ENCODE measurements at places on chromosomes 4 and X.

GRCh38 chr4:122775987-122776836 lies 43.7 kb downstream of the BBS12 start:
- DNase-seq: no peak

GRCh38 chr4:73589261-73589847 lies 30.9 kb downstream of the RASSF6 start:
- peak; percentile 61 for DNase-seq

DNA sequence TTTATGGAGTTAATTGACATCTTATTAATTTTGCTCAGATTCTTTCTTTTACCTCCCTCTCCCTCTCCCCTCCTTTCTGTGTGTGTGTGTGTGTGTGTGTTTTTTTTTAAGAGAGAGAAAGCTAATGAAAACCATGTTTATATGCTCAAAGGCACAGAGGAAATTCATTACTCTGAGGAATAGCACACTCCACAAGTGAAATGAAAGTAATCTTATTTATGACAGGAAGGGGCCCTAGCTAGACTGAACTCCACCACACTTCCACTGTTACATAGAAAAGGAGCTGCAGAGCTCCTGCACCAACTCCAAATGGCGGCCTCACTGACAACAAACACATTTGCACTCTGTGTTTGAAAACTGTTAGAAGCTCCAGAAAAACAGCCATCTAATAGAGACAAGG lies 150.6 kb downstream of the RASL11B start:
- DNase-seq: peak; percentile 14

DNA sequence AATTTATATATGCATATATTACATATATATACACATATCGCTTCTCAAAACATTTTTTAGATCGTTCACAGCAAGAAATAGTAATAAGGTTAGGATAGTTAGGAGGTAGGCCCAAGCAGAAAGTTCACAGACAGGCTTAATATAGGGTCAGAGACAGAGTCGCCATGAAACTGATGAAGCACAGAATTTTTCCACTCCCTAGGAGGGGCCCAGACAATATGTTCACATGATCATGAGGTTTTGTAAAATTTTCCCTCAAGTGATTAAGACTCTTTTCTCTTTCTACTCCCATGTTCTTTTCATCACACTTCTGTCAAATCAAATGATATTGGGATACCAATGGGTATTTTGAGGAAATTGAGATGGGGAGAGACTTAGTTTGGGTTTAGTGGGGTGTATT lies 5.2 kb upstream of the ENAM start:
- no peak for DNase-seq

- peak; percentile 28 for DNase-seq
These were observed 244.3 kb downstream of the CBR4 start for GRCh38 chr4:168765726-168766125.

- no peak for DNase-seq
These were observed 399.5 kb downstream of the NKX6-1 start for GRCh38 chr4:84099599-84099998.

GRCh38 chrX:149151805-149152757 lies 353.0 kb downstream of the IDS start:
- DNase-seq: no peak

GRCh38 chr4:156771171-156771837 lies 200.3 kb downstream of the PDGFC start:
- DNase-seq: peak; percentile 62

- no peak for DNase-seq
These were observed 39.9 kb downstream of the DCX start for GRCh38 chrX:111372086-111372485.

GRCh38 chrX:130120746-130121504 lies 10.6 kb upstream of the ELF4 start:
- peak; percentile 80 for DNase-seq

DNA sequence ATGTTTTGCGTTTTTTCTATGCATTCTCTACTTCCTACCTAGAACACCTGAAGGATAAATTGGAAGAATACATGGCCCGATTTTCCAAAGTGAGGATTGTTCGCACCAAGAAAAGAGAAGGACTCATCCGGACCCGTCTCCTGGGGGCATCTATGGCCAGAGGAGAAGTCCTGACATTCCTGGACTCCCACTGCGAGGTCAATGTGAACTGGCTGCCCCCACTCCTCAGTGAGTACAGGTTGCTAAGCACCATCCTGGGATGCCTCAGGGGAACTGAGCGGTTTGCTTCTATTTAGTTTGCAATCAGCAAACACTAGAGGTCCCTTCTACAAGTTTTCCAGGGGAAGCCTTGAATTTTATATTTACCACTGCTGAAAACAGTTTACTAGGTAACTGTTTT lies 359.3 kb upstream of the GALNT7 start:
- DNase-seq: no peak

GRCh38 chr4:140163029-140163810 lies 9.2 kb upstream of the MAML3 start:
- peak; percentile 6 for DNase-seq

- no peak for DNase-seq
These were observed 988.4 kb upstream of the TENM3 start for GRCh38 chr4:181254771-181255170.

DNA sequence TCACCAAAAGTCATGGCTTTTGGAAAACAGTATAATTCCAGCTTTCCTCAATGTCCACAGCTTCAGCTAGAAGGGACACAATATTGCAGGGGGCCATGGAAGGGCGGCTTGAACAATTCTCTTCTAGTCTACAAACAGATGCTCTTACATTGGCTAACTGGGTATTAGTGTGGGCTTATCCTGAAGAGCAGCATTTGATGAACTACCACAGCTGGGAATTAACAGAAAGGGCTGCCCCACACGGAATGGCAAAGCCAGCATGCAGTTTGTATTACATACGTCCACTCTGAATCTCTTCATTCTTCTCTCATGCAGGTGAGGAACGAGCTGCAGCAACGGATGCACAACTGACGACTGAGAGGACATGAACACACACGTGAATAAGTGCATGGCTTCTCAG lies 13.0 kb upstream of the PDCL2 start:
- DNase-seq: no peak

- DNase-seq: peak; percentile 80
These were observed 7.1 kb downstream of the NHSL2 start for GRCh38 chrX:71917621-71918343.

GRCh38 chrX:10697616-10698317 lies 77.4 kb upstream of the MID1 start:
- no peak for DNase-seq

DNA sequence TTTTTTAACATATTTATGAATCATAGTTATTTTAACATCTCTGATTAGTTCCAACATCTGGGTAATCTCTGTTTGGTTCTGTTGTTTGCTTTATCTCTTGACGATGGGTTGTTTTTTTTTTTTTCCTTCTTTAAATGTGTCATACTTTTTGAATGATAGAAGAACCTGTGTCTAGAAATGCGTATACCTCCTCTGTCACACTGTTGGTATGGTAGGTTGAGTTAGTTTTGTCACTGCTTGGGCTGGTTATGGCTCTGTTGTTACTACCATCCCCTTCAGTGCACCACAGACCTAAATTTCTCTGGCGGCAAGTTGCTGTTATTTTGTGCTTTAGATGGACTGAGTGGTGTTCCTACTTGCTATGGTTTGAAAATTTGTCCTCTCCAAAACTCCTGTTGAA lies 16.8 kb downstream of the STIM2 start:
- DNase-seq: no peak

DNA sequence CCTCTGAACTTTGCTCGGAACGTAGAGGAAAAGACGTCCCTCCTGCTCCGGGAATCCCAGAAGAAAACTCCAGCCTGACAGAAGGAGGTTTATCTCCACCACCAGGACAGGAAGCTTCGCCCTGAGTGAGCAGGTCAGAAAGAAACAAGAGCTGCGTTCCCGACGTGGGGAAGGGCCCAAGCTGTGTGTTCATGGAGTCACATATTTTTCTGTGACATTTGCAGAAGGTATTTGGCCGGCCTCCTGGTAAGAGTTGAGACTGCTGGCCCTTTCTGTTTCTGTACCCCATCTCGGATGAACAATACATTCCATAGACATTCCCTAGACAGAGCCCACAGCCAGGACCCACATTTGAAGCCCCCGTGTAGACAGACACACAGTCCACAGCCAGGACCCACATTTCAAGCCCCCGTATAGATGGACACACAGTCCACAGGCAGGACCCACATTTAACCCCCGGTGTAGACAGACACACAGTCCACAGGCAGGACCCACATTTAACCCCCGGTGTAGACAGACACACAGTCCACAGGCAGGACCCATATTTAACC lies 230.8 kb downstream of the SHOX start:
- DNase-seq: no peak

GRCh38 chr4:160716551-160716950 lies 1447.2 kb downstream of the FSTL5 start:
- DNase-seq: peak; percentile 4

GRCh38 chr4:140343303-140343702 lies 30.1 kb upstream of the SCOC start:
- peak; percentile 4 for DNase-seq

GRCh38 chr4:122689972-122690371 lies 42.5 kb upstream of the BBS12 start:
- DNase-seq: no peak

DNA sequence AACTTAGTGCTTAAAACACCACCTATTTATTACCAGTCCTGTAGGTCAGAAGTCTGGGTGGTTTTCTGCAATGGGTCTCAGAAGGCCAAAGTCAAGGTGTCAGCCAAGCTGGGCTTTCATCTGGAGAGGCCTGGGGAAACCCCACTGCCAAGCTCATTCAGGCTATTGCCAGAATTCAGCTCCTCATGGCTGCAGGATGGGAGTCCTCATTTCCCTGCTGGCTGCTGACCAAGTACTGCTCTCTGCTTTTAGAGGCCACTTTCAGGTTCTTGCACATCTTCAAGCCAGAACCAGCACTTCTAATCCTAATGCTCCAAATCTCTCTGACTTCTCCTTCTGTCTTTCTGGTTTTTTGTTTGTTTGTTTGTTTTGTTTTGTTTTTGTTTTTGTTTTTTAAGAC lies 109.3 kb downstream of the BCOR start:
- DNase-seq: no peak

DNA sequence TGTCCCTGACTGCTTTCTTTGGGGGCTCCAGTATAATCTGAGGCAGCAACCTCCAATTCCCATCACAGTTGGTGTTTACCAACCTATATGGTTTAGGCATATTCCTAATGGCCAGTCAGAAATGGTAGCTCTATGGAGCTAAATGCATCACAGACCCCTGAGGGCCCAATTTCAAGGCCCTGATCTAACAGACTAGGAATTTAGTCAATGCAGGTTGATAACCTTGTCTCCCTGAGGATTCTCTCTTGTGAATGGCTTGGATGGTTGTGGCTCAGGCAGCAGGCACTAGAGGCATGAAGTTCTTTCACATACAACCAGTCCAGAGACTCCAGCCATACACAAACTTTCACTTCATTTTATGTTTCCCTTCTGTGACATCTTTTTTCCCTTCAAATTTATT lies 59.4 kb downstream of the TMPRSS11F start:
- no peak for DNase-seq

DNA sequence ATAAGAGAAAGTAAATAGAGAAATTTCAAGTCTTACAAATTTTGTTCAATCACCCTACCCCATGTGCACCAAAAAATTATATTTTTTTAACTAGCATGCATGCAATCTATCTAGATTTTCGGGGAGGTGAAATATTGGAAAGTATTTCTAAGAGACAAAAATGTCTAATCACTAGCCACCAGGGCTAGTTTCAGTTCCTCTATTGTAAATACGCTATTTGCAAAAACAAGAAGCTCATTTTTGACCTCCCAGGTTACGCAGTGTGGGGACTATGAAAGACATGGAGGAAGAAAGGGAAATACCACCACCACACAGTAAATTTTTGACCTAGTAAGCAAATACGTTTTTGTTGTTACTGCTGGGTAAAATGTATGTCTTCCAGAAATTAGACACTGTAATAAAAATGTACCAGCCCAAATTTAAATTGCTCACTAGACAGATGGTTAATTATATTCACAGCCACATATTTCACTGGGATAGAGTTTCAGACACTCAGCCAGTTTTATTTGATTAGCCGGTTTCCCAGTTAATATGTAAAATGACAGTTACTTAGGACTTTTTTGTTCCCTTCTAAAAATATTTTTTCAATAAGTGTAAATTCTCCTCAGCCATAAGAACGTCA lies 2.2 kb downstream of the NEXMIF start:
- DNase-seq: no peak

GRCh38 chr4:113574636-113575103 lies 186.9 kb downstream of the CAMK2D start:
- DNase-seq: peak; percentile 43

GRCh38 chrX:24515447-24515846 lies 50.4 kb downstream of the PDK3 start:
- DNase-seq: peak; percentile 8

DNA sequence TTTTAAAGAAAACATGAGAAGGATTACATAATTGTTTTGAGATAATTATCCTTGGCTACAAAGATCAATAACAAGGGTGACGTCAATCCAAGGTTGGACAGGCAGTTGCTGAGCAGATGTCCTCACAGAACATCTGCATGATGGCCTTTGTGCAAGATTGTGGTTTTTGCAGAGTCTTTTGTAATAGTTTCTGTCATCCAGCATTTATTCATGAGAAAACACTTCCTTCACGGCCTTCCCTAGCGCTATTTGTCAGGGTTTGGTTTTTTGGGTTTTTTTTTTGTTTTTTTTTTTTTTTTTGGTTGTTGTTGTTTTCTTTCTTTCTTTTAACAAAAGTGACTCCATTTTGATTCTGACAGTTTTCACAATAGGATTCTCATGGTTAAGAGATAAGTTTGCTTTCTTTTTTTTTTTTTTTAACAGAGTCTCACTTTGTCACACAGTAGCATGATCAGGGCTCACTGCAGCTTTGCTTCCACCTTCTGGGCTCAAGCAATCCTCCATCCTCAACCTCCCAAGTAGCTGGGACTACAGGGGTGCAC lies 31.5 kb upstream of the ELF2 start:
- peak; percentile 35 for DNase-seq

- DNase-seq: no peak
These were observed 69.4 kb upstream of the MAGED1 start for GRCh38 chrX:51824061-51824460.

- peak; percentile 68 for DNase-seq
These were observed 50.0 kb downstream of the IQCM start for GRCh38 chr4:149765630-149766029.

- DNase-seq: no peak
These were observed 53.0 kb downstream of the POF1B start for GRCh38 chrX:85326234-85327059.

DNA sequence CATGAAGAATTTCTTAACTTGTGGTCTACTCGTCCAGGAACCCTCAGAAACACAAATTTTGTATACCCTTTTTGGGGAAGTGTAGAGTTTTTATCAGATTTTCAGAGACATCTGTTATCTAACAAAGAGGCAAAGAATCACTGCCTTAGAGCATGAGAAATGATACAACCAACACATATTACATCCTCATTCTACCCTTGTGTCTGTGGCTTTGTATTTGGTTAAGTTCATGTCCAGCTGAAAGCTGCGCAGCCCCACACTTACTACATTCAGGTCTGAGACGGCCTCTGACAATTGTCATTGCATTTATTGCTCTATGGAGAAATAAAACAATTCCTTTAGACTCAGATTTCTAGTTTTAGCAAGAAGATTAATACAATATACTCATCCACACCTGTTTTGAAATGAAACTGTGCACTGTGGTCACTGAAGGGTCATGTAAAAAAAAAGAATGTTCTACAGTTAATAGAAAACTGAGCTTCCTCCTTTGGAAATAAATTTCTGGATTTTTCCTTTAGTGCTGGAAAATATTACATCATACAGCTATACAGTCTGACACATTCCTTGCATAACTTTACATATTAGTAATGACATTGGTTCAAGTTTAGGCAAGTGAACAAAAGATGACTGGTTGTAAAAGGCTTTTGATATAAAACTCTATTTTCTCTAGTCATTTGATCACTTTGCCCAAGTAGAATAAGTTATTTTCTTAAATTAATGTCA lies 39.8 kb downstream of the GLRB start:
- DNase-seq: peak; percentile 85

- no peak for DNase-seq
These were observed 205.9 kb downstream of the STIM2 start for GRCh38 chr4:27066591-27066990.

Data from ELR (cell line).